ENCODE measurements at places on chromosomes 3 and 15.
A peak's percentile ranks its signal among the peaks of the same experiment; 100 is the strongest.

DNA sequence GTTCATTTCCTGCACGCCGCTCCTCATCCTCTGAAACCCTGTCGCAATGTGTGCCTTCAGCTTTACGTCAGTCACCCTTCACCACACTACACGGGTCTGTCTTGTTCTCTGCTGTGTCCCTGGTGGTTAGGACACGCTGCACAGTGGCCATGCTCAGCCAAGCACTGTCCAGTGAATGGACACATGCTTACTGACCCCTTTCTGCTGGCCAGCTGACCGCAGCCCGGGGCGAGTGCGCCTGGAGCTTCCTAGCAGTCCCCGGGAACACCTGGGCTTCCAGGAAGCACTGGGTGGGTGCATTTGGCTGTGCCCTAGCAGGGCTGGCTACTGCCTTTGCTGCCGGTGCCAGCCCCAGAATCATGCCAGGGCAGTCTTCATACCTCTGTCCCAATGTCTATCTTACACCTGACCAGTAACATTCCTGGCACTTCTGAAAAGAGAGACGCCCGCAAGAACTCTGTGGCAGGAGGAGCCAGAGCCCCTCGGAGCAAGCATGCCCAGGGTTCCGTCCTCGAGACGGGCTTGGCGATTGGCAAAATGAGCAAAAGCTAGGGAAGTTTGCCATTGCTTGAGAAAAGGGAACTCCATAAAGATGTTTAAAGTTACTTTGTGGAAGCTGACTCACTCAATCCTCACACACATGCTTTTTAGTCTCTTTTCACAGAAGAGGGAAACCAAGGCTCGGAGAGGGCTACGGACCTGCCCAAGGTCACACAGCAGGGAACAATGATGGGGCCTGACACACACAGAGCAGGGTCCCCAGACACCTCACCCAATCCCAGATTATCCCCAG is 15.7 kb upstream of the ZXDC start:
- no peak for DNase-seq

GRCh38 chr3:37941608-37942508 is 48.7 kb upstream of the VILL start:
- no peak for DNase-seq

DNA sequence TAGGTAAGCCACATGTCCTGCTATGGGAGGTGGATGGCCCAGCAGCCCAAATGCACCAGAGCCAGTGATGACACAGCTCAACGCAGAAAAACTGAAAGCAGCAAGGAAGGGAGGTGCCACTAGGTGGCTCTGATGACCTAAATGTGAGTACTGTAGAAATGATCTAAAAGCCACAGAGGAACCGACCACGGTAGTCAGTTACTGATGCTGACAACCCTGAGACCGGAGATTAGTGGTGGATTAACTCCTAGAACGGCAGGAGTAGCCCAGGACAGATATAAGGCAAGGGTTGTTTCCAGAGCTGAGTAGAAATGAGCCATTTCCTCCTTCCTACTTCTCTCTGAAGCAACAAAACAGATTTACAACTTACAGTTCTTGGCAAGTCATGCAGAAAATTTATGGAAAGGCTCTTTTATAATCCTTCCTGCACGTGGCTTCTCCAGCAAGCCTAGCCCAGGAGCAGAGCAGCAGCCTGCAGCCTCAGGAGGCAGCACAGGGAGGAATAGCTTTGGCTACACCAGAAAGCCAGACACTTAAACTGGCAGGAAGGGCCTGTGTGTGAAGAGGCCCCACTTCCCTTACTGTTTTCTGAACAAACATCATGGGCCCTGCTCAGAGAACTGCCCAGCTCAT is 13.1 kb downstream of the FBXL22 start:
- DNase-seq, result peak; percentile 78

- no peak for DNase-seq
Observed at GRCh38 chr15:67821784-67822440, 3.4 kb upstream of the SKOR1 start.

- no peak for DNase-seq
Observed at GRCh38 chr15:86870846-86871245, 791.2 kb downstream of the AGBL1 start.

GRCh38 chr3:188972310-188972709 is 199.5 kb upstream of the TPRG1 start:
- no peak for DNase-seq

DNA sequence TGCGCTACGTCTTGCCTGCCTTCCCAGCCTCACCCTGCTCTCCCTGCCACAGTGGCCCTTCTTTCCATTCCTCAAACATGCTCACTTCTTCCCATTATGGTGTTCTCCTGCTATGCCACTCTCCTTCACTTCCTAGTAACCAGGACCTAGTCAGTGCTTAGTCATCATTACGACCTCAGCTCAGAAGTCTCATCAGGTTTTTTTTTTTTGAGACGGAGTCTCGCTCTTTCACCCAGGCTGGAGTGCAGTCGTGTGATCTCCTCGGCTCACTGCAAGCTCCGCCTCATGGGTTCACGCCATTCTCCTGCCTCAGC is 149.5 kb downstream of the GREM1 start:
- no peak for DNase-seq

DNA sequence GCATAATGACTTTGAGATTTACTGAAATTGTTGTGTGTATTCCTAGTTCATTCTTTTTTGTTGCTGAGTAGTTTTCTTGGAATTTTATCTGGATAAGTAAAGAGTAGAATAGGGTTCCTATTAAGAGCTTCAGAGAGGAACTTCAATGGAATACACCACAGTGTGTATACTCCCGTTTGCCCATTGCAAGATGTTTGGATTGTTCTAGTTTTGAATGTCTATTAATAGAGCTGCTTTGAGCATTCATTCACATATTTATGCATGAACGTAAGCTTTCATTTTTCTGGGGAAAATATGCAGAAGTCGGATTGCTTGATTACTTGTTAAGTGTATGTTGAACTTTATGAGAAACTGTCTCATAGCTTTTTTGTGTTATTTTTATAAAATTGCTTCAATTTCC is 580.5 kb downstream of the OTOL1 start:
- no peak for DNase-seq

GRCh38 chr3:115838786-115839185 is 215.5 kb downstream of the GAP43 start:
- no peak for DNase-seq

DNA sequence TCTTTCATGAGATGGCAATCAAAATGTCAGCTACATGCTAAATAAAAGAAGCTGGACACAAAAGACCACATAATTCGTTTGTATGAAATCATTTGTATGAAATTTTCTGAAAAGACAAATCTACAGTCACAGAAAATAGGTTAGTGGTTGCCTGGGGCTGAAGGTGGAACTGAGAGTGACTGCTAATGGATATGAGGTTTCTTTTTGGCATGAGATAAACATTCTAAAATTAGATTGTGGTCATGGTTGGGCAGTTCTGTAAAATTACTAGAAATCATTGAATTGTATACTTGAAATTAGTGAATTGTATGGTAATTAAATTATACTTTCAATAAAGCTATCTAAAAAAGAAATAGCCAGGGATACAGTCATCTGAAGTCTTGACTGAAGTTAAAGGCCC is 2.7 kb upstream of the DMXL2 start:
- DNase-seq, result no peak

GRCh38 chr3:12194669-12195161 is 36.0 kb upstream of the TIMP4 start:
- DNase-seq, result peak; percentile 62

DNA sequence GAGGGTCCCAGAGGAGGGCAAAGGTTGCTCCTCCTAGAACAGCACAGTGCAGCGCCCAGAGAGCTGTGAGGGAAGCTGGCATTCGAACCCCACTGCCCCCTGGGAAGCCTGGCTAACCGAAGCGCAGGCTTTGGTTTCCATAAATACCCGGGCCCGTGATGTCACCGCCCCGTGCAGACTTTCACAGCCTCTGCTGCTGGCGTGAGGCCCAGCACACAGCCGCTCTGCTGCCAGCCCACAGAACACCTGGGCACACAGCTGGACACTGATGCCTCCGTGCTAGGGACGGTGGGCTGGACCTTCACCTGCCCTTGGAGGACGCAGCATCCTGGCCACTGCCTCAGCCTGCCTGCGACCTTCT is 1.0 kb downstream of the IQSEC1 start:
- DNase-seq, result no peak

DNA sequence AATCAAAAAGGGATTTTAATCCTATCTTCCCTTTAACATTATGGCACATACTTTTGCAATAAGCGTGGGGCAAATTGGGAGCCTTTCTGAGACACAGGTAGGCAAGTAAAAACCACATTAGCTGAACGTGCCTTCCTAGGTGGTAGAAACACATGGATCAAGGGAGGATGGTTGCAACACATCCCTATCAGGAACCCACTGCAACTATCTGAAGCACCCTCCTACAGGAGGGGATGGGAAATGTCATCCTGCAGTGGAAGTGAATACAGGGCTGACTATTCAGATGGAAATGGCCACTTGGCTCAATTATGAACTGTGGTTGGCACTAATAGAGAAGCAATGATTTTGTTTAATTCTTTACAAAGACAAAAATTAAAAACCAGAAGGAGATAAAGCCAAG is 826.3 kb downstream of the FHIT start:
- DNase-seq, result no peak

DNA sequence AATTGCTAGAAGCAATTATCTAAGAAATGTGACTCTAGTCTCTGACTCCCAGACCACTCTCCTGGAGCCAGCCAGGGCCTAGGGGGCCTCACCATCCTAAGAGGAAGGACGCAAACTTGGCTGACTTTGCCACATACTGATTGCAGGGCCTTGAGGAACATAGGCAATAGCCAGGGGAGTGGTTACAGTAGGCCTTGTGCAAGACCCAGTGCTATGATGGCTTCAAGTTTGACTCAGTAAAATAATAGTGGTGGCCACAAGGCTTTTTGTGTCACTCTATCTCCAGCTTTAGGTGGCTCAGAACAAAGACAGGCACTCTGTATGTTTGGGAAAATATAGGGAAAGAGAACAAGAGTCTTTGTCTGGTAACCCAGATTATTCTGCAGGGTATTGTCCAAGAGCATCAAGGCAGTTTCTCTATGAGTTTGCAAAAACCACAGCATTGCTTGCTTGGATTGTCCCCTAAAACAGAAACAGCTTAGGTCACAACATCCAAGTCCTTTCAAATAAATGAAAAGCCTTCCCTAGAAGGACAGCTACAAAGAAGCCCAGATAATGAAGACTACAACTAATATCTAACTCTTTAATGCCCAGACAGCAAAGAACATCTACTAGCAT is 631.5 kb downstream of the PYDC2 start:
- DNase-seq, result no peak

- no peak for DNase-seq
Observed at GRCh38 chr3:67384016-67384415, 270.4 kb downstream of the SUCLG2 start.

GRCh38 chr3:28850186-28850585 is 430.7 kb upstream of the RBMS3 start:
- no peak for DNase-seq

- no peak for DNase-seq
Observed at GRCh38 chr3:23944007-23944783, 891 bp upstream of the NR1D2 start.

GRCh38 chr3:152102410-152102809 is 166.3 kb upstream of the MBNL1 start:
- no peak for DNase-seq

DNA sequence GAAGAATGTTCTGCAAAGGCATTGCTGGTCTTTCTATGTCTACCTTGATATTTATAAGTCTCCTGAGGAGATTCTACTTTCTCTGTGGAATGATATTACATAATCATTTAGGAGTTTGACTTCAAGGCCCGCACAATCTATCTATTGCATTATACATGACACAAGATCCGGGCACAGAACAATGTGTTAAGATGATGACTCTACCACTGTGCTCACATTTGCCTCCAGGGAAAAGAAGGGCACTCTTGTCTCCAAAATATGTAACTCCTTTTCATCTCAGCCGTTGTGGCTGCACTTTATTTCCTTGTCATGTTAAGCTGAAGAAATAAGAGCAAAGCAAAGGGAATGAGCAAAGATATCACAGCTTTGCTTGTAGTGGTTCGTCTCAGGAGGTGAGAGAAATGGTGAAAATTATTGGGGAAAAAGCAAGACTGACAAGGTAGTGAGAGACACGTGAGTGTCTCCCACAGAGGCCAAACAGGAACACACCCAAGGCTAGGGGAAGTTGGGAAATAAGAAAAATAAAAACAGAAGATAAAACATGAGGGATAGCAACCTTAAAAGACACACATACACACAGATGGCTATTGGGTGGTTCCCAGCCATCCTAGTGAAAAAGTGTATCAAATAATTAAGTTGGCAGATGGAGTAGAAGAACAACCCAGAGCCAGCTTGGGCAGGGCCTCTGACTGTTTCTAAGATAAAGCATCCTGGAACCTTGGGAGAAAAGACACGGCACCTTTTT is 184.3 kb downstream of the P3H2 start:
- no peak for DNase-seq

DNA sequence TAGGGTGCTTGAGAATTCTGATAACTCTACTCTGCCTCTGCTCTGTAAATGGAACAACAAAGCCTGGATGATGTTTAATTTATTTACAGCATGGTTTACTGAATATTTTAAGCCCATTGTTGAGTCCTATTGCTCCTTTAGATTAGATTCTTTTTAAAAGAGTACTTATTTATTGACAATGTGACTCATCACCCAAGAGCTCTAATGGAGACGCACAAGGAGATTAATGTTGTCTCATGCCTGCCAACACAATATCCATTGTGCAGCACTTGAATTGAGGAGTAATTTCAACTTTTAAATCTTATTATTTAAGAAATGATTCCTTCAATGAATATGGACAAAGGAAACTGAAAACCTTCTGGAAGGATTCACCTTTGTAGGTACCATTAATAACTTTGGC is 691.4 kb downstream of the ZBBX start:
- DNase-seq, result no peak

GRCh38 chr15:82934100-82934880 is 18.2 kb downstream of the HOMER2 start:
- no peak for DNase-seq

DNA sequence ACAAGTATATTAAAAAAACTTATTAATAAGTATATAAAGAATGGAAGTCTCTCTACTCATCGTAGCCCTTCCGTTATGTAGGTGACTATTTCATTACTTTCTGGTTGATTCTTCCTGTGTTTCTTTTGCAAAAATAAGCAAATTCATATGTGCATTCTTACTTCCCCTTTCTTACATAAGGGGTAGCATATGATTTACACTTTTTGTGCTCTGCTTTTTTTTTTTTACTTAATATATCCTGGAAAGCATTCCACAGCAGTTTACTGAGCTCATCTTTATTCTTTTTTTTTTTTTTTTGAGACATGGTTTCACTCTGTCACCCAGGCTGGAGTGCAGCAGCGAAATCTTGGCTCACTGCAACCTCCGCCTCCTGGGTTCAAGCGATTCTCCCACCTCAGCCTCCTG is 12.9 kb downstream of the SCAMP5 start:
- DNase-seq, result no peak

DNA sequence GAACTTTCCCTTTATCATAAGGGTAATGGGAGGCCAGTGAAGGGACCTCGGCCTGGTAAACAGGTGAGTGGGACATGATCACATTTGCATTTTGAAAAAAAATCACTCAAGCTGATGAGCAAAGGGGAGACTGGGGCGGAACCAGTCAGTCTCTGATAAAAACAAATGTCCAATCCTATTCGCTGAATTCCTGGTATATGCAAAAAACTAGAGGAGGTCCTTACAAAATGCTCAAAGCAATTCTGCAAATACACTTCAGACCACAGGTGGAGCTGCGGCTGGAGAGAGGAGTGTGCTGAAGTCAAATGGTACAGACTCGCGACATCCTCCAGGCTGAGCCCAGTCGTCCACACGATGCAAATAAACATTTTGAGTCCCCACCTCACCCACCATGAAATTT is 166.7 kb downstream of the FOXP1 start:
- DNase-seq, result peak; percentile 54

All from stimulated activated CD8-positive, alpha-beta memory T cell treated with anti-CD3 and anti-CD28 coated beads, Interleukin-4, amount 100 ng/mL, for 48 hours (primary cell).